ENCODE measurements at places on chromosomes 7 and 10.
A peak's percentile ranks its signal among the peaks of the same experiment; 100 is the strongest.

GRCh38 chr7:26531926-26532325 is 240.3 kb downstream of the SNX10 start:
- DNase-seq: no peak

DNA sequence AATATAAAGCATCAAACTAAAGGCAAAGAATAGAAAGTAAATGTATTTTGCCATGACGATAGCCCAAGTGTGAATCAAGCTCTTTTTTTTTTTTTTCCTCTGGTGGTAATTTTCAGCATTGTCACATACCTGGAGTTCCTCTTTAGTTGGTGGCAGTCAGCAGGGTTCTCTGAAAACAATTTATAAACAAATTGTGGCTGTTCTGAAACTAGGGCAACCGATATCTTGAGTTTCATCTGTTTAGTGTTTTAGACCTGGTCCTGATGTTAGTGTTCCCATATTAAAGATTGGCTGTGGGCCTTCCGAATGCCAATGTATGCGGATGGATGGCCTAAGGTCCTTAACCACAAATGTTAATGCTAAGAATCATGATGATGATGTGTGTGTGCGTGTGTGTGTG is 713.1 kb downstream of the GATA3 start:
- DNase-seq: no peak

- DNase-seq: no peak
Measured at GRCh38 chr7:150755473-150756099, 18.4 kb downstream of the GIMAP5 start.

DNA sequence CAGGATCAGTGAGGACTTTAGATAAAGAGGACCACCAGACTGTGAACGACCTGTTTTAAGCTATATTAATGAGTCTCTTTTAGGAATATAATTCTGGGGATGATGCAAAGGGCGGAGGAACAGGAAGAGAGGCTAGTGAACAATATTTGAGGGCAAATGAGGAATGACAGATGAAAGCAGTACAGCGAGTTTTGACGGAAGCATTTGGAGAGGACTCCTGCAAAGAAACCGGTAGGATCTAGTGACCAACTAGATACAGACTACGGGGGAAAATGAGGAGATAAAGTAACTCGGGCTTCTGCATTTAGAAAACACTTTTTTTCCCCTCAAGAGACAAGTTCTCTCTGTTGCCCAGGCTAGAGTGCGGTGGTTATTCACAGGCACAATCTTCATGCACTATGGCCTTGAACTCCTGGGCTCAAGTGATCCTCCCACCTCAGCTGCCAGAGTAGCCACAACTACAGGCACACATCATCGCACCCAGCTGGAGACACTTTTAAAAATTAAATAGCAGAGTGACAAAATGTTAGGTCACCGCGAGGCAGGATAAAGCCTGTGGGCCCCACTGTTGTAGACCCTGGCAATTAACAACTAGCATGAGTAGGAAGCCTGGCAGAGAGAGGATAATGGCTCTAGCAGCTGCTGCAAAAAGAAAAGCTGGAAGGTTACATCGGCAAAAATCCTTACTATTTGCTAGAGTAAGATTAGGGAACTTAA is 143.2 kb downstream of the SRPK2 start:
- DNase-seq: no peak

DNA sequence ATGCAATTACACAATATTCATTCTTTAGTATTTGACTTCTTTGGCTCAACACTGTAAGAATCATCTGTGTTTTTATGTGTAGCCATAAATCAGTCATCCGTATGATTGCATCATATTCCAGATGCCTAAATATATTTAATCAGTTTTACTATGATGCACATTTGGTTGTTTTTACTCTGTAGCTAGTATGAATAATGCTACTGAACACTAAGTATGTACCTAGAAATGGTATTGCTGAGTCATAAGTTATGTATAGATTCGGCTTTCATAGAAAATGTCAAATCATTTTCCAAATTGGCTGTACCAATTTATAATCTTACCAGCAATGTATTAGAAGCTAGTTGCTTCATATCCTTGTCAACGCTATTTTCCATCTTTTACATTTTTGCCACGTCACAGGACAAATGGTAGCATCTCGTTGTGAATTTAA is 197.3 kb upstream of the PLXNA4 start:
- no peak for DNase-seq

- no peak for DNase-seq
Measured at GRCh38 chr7:2701832-2702593, 14.0 kb downstream of the AMZ1 start.

GRCh38 chr7:135993950-135994349 is 16.8 kb upstream of the MTPN start:
- no peak for DNase-seq

GRCh38 chr7:69109246-69109645 is 489.0 kb upstream of the AUTS2 start:
- no peak for DNase-seq

GRCh38 chr10:92290076-92290836 is 622 bp downstream of the CPEB3 start:
- DNase-seq: no peak

DNA sequence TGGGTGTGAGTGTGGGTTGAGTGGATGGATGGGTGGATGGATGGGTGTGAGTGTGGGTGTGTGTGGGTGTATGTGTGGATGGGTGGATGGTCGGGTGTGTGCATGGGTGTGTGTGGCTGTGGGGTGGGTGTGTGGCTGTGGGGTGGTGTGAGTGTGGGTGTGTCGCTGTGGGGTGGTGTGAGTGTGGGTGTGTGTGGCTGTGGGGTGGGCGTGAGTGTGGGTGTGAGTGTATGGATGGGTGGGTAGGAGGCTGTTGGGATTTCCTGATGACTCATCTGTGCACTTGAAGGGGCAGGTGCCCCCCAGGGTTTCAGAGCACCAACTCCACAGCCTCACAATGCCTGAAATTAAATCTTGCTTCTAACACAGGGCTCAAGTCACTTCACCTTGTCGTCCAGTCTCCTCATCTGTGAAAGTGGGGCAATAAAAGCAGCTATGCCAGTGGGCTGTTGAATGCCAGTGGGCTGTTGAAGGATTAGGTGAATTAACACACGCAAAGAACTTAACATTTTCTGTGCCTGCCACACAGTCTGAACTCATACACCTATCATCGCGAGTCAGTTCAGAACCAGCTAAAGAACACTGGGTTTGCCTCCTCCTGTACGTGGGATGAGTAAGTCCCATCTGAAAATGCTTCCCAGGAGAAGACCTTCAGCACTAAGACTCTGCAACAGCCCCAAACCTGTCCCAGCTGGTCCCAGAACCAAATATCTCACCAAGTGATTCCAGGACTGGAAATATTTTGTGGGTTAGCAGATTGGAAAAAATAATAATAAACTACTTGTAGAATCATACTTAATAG is 32.0 kb downstream of the SFMBT2 start:
- no peak for DNase-seq

GRCh38 chr7:128366300-128366699 is 4.8 kb upstream of the PRRT4 start:
- DNase-seq: no peak

- DNase-seq: no peak
Measured at GRCh38 chr7:155701972-155702544, 57.6 kb downstream of the RBM33 start.

DNA sequence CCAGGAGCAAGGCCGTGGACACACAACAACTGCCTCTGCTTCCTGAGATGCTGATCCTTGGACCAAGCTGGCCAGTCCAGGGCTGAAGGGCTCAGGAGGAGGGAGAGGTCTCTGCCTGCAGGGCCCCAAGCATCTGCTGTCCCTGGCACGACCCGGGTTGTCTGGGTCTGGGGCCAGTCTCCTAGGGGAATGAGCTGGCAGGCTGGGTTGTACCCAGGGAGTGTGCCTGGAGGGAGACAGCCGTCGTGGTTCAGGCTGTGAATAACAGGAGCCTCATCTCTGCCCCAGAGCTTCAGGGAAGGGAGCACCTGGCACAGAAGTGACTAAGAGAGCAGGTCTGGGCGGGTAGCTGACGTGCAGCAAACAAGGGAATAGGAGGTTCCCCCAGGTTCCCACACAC is 17.9 kb upstream of the SERPINE1 start:
- DNase-seq: no peak

GRCh38 chr7:16430133-16430532 is 8.8 kb upstream of the CRPPA start:
- no peak for DNase-seq

GRCh38 chr10:13633689-13634088 is 46.9 kb downstream of the PRPF18 start:
- DNase-seq: peak; percentile 96

DNA sequence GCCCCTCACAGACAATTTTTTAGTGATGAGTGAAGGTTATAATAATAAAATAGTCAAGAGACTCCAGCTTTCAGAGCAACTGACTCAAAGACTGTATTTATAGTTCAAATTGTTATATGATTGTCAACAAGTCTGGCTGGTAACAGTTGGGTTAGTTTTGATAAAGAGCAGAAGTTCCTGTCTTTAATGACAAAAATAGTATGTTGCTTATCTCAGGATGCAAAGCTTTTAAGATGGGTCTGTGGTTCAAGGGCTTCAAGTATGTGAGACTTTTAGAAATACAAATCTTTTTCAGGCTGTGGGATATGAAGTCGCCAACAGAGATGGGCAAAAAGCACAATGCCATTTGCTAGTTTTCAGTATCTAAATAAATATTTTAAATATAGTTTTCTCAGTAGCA is 118.4 kb downstream of the ABCA13 start:
- DNase-seq: no peak

GRCh38 chr7:139541600-139542307 is 18.3 kb downstream of the CLEC2L start:
- DNase-seq: no peak

- DNase-seq: no peak
Measured at GRCh38 chr10:59383908-59384307, 21.6 kb upstream of the FAM13C start.

DNA sequence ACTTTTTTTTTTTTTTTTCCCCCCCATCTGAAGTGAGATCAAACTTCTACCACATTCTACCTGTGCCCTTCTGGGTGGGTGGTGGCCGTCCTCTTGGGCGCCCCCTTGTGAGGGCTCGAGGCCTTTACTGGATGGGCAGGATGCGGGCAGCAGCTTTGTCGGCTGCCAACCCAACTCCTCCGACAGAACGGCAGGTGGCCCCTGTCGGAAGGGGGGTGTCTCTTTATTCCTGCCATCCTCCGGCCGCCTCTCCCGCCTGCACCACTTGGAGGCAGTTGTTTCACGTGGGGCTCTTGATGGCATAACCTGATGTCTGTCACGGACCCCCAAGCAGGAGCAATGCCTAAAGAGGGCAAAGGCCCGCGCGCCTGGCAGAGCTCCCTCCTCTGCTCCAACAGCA is 31.0 kb downstream of the AMZ1 start:
- DNase-seq: no peak

DNA sequence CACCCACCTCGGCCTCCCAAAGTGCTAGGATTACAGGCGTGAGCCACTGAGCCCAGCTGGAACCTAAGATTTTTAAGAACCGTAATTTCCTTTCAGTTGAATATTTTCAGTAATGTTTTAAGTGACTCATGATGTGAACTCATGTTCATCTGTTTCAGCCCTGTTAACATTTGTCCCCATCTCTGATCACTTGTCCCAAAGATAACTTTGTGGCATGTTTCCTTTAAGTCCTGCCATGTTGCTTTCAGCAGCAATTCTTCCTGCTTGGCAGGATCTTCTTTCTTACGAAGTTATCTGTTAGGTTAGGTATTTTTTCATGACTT is 19.3 kb downstream of the ZRANB1 start:
- DNase-seq: no peak

GRCh38 chr10:75002351-75002725 is 109.1 kb upstream of the SAMD8 start:
- no peak for DNase-seq

DNA sequence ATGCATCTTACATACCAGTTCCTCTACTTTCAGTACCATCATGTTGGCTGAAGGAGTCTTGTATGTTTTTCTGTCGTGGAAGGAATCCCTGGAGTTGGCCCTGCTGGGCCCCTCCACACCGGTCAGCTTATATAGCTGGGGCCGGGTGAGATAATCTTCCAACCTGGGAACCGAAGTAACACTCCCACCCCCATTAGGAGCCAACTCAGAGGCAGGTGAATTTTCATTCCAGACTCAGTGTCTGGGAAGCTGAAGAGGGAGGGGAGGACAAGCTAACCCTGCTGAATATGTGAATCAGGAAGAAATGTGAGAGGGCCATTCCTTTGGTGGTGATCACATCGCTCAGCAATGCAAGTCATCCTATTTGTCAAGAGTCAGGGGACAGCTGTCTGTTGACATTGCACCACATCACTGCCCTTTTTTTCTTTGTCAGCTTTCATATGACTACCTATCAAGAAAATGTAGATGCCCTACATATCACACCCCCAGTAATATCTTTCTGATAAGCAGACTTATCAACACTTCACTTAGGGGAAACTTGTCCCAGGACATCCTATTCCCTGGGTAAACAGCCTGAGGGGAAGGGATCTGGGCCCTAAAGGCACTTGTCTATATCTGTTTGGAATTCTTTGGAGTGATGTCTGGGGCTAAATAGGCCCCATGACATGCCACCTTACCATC is at the start of gene ANKRD1:
Gene ANKRD1, minus strand, starts transcription at position 102 of the 681 bp plus-strand sequence. Its CDS starts 60 bp downstream, at position 42.
- no peak for DNase-seq

Data from brain pericyte (primary cell).